Stromal cell of bone marrow (primary cell): ENCODE measurements at places on chromosomes 2 and 18.

DNA sequence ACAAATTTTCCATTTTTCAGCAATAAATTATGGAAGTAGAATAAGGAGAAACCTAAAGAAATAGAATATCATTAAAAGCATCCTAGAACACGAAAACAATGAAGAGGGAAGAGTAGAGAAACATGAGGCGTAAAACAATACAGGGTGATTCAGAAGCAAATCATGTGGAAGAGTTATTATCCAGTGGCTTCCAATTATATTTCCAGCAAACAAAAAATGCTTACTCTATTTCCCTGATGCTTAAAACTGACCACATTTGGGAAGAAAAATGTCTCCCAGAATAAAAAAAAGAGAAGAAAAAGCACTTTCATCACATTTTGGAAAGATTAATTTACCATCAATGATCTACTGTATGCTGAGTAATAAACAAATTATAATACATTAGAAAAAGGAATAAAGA, 192.6 kb downstream of the CD226 start:
- no peak for DNase-seq

DNA sequence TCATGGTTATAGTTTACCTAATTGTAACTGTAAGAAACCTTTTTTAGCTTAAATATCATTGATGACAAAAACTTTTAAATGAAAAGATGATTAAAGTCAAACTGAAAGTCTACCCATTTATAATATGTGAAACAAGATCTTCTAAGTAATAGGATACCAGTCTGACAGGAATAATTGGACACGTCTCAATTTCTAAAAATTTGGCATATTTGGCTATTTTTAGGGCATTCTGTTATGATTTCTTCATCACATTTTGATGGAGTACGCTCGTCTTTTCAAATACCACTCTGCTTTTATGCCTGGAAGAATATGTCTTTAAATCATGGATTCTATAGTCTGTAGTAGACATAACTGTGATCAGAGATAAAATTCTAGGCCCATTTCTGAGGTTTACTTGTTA, 1.3 kb downstream of the R3HDM1 start:
- DNase-seq, result peak; percentile 3

GRCh38 chr2:29920631-29921559, 491 bp downstream of the ALK start:
- DNase-seq, result no peak

DNA sequence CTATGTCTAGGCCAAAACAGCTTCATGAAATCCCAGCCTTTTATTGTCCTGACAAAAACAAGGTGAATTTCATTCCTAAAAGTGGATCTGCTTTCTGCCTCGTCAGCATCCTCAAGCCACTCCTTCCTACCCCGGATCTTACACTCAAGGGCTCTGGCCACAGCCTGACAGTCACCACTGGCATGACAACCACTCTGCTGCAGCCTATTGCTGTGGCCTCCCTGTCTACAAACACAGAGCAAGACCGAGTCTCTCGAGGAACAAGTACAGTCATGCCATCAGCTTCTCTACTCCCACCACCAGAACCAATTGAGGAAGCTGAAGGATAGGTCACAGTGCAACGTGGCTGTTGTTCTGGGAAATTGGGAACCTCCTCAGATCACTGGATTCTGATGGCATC, 106.1 kb downstream of the ICA1L start:
- DNase-seq, result no peak

DNA sequence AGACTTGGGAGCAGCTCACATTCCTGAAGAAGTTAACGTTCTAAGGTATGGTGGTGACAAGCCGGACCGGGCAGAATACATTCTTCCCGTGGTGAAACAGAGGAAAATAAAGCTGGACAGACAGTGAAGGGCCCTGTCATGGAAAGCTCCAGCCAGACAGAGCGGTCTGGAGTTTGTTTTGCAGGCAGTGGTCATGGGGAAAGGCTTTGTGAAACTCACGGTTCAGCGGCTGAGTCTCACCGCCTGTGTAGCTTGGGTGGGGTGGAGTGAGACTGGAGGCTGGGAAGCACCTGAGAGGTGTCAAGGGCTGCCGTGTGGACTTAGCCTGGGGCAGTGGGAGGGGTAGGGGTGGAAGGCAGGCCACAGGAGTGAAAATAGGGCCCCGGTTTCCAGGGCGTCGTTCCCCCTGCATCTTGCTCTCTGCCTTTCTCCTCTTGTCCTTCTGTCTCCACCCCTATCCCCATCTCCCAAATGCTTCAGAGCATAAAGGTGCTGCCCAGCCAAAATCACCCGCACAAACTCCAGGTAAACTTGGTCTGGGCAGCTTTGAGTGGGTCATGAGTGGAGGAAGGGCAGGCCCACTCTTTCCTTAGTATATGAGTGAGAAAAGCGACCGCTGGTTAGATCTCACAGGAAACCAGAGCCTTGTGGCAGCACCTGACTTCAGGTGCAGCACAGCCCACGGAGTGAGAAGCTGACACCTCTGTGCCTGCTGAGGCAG, 11.4 kb upstream of the SLC20A1 start:
- no peak for DNase-seq

DNA sequence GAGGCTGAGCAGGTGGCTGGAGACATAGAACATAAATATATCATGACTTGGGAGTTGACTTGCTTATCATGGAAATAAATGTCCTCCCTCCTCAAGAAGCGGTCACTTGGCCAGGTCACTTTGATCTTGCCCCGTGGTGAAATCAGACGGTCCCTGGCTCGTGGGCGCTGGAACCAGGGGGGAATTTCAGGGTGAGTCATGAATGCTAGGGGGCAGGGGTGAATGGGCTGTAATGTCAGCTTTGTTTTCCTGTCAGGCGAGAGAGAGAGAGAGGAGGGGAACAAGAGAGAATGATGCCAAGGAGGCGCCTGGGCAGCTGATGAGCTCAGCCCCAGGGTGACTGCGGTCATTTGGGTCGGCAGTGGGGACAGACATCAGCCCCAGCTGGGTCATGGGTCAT, 47.7 kb downstream of the RRM2 start:
- no peak for DNase-seq

DNA sequence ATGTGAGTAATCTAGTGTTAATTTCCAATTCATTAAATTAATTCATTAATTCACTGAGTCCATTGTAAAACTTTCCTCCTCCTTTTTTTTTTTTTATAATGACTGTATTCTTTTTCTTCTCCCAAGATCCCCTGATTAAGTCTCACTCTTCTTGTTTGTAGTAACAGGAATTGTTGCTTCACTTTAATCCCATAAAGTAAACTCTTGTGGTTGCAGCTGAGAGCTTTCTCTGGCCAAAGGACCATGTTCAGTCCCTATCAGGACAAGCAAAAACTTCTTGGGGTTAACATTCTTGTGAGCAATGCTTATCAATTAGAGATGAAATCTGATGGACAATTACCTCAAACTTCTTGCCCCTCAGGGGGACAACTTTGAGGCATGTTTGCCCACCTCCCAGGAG, 400.2 kb upstream of the SPHKAP start:
- no peak for DNase-seq

- DNase-seq, result peak; percentile 98
Observed at GRCh38 chr2:45009303-45009927, at the start of gene SIX2. TSS of gene SIX2 (minus strand) at chr2:45009452. CDS start at chr2:45009110, 342 bp downstream.

- no peak for DNase-seq
Observed at GRCh38 chr2:32812316-32812715, 134.4 kb upstream of the LTBP1 start.

DNA sequence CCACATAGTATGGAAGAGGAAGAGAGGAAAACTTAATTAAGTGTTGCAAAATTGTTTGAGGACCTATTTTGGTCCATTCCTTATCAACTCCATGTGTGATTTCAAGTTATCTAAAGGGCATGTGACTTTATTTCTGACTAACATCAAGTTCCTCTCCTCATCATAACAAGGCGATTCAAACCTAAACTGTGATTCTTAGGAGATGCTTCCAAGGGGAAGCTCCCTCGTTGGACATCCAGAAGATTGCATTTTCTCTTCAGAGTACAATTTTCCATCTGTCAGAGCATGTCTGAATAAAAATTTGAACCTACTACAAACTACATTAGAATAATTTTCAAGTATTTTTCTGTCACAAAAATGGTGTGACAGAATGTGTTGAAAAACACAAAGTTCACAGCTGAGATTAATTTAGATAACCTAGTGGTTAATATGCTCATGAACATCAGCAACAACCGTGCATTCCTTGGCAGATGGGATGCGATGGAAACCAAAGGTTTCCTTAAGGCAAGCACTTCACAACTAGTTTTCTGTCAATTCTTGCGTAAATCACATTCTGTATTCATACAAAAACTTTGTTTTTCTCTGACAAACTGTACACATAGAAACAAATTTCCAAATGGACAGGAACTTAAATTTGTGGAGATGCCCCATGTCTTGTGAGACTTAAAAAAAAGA, 4.2 kb downstream of the SFT2D3 start:
- DNase-seq, result no peak

DNA sequence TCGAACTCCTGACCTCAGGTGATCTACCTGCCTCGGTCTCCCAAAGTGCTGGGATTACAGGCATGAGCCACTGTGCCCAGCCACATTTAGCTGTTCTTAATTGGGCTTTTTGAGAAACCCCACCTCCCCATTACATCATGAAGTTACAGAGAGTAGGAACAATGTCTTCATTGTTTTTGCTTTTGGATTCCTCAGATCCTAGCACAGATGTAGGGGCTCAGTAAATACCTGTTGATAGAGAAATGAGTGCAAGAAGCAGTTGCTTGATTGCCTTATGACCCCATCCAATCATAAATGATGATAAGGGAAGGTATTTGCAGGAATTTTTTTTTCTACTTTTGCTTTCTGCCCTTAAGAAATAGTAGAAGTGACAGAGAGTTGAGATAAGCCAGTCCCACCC, 25.4 kb downstream of the GREB1L start:
- DNase-seq, result no peak

GRCh38 chr2:23592898-23593751, 208.1 kb downstream of the KLHL29 start:
- DNase-seq, result no peak

GRCh38 chr2:168705534-168706470, 96.6 kb upstream of the NOSTRIN start:
- DNase-seq, result no peak

- DNase-seq, result no peak
Observed at GRCh38 chr2:214079032-214079431, 331.8 kb upstream of the VWC2L start.

DNA sequence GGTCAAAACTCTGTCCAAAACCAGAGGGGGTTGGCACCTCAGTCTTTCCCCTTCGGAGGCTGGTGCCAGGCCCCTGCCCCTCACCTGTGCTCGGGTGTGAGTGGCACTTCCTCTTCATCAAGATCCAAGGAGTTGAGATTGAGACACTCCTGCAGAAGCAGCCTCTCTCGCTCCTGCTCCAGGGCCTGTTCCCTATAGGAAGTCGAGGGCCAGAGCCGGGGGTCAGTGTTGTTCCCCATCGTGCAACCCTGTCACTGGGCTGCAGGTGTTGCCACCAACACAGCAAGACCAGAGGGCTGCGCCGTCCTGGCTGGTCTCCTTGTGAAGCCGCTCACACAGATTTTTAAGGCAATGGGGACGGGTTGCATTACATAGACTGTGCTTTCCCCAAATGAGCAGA, 18.9 kb downstream of the FAM178B start:
- no peak for DNase-seq

GRCh38 chr2:223720367-223720766, 117.0 kb downstream of the AP1S3 start:
- no peak for DNase-seq

GRCh38 chr2:4135765-4136164, 432.4 kb downstream of the DCDC2C start:
- no peak for DNase-seq

DNA sequence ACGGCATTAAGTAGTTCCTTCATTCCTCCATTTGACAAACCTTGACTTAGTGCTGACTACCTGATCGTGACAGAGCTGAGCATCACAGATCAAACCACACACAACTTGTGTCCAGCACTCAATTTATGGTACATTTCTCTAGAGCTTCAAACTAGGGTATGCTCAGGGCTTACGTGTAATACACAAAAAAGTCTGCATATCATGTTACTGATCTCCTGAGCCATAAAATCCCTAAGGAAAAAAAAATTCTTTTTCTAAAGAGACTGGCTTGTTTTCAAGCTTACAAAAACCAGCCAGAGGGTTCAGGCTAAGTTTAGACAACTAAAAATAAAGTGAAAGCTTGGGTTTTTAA, 88.0 kb upstream of the ALKAL2 start:
- DNase-seq, result no peak

GRCh38 chr18:52716973-52717372, 377.0 kb downstream of the DCC start:
- peak; percentile 2 for DNase-seq

- DNase-seq, result no peak
Observed at GRCh38 chr2:86003967-86004366, 101.7 kb downstream of the POLR1A start.

GRCh38 chr2:20509770-20510490, 63.1 kb downstream of the RHOB start:
- DNase-seq, result no peak

- DNase-seq, result no peak
Observed at GRCh38 chr2:36214691-36215090, 140.9 kb upstream of the CRIM1 start.

- no peak for DNase-seq
Observed at GRCh38 chr2:204255526-204255925, 289.7 kb upstream of the PARD3B start.

GRCh38 chr2:65482971-65483370, 50.6 kb upstream of the SPRED2 start:
- DNase-seq, result no peak

GRCh38 chr2:11775384-11775783, 29.0 kb downstream of the LPIN1 start:
- no peak for DNase-seq

GRCh38 chr2:10405448-10405847, 42.7 kb downstream of the ODC1 start:
- DNase-seq, result peak; percentile 76

- DNase-seq, result no peak
Observed at GRCh38 chr18:76913583-76913982, 91.2 kb downstream of the ZNF236 start.

- no peak for DNase-seq
Observed at GRCh38 chr2:73067043-73067442, 4.5 kb downstream of the SFXN5 start.

DNA sequence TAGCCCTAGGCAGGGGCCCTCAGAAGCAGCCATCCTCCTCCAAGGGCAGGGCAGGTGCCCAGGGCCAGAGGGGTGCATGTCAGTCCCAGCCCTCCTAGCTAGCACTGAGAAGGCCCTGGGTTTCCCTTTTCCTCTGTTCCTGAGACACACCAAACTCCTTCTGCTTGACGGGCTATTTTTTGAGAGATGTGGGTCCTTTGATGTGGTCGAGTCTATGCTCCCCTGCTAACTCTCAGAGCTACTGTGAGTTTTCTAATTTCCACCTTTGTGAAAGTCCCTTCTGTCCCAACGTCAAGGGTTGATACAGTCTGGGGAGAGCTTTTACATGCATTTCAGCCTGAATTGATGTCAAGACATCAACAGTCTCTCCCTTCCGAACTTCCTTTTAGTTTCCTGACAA, 51.4 kb downstream of the TRPM8 start:
- no peak for DNase-seq

- no peak for DNase-seq
Observed at GRCh38 chr2:176876493-176877103, 336.0 kb upstream of the HNRNPA3 start.

DNA sequence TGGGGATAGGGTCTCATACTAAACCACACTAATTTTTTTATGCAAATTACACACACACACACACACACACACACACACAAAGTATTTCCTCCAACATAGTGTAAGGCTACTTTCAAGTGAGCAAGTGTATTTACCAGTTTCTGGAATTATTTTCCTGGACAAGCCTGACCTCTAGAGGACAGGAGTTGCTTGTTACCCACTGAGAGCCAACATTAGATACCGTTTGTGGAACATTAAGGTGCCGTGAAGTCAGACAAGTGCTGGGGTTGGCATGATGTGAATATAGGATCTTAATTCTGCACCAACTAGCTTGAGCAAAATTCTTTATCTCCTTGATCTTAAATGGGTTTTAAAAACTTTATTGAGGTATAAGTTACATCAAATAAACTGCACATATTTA, 39.3 kb upstream of the SERPINB2 start:
- no peak for DNase-seq
